ENCODE measurements at places on chromosomes 7 and 10. TPM values are rescaled to one million over a fixed set of nuclear protein-coding genes. Genes with fewer than 3 reads are reported as not detected.

DNA sequence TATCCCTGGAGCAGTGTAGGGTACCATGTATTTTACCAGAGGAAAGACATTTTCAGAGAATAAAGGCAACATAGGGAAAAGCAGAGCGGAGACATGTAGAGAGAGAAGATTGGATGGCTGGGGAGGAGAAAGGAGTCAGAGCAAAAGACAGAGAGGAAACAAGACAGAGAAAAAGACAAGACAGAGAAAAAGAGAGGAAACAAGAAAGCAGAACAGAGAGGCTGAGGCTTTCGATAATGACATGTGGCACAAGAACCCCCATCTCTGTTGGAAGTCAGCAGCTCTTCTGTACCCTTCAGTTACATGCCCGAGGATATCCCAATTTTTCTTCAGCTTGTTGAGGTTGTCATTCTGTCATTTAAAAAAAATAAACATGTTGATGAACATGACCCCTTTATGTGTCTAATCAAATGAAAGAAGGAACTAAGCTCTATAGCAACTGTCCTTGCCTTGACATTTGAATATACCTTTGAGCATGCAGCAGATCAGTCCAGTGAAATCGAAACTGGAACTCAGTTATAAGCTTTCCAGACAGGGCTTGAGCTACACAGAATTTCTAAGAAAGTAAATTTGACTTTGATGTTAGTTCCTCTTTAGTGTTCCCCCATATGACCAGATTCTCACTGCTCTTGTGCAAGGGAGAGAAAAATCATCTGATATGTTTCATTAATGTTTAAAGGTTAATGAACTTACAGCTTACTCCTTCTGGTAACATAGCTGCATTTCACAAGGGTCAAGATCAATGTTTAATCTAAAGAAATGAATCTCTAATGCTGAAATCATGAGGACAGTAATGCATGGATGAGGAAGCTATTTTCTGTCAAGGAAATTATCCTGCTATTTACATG lies 75.1 kb upstream of the SP4 start:
- H3K4me3 ChIP-seq: no peak overlapping the region
- peaks cover 12% of the 10 kb centered on the region for H3K4me1 ChIP-seq
- peak overlapping the region; percentile 60 for H3K27ac ChIP-seq
- no peaks in the 10 kb centered on the region for H3K27me3 ChIP-seq
- no peaks in the 10 kb centered on the region for H3K36me3 ChIP-seq

CDC123 gene
- total RNA-seq: 44.3 TPM

DNA sequence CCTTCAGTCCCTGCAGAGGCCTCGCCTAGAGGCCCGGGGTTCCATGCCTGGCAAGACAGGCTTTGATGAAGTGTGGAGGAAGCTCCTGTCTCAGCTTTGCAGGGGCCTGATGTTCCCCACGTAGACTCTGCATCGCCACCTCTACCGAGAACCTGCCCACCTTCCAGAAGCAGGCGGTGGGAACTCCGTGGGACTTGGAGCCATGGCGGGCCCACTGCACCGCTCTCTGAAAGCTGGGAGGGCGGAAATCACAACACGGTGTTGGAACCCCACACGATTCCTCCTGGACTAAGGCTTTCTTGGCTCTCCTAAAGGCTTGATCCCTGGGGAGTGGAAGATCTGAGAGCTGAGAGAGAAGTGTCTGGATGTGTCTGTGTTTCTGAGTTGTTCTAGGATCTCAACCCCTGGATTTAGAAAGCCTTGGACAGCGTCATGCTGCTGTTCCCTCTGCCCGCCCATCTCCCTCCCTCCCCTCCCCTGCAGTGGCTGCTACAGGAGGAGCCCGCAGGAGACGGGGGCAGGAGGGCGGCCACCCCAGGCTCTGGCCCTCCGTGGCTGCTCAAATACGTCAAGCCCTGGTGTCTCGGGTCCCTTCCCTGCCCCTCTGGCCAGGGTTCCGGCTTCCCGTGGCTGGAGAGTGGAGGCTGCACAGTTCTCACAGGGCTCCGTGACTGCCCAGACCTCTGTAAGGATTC lies 79.7 kb downstream of the VIPR2 start:
- DNase-seq: peak; percentile 48
- no peak overlapping the region for H3K27ac ChIP-seq
- no peak overlapping the region for H3K4me3 ChIP-seq
- peaks cover 11% of the 10 kb centered on the region for H3K27me3 ChIP-seq
- H3K36me3 ChIP-seq: no peaks in the 10 kb centered on the region

DNA sequence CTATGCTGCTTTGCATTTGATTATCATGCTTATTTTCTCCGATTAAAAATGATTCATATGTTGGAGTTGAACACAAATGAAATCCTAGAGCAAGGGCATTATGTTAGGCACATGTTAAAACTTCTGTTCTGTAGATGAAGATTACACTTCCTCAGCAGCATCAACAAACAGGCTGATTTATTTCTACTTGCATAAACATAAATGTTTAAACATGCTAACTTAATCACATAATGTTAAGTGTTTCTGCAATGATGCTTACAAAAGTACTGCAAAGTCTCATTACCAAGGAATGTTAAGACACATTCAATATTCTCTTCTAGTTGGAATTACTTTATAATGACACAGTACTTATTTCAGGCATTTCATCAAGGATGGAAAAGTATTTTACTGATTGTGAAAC lies 770.8 kb downstream of the ANKRD7 start:
- H3K4me1 ChIP-seq: no peaks in the 10 kb centered on the region
- no peaks in the 10 kb centered on the region for H3K27me3 ChIP-seq
- H3K36me3 ChIP-seq: no peaks in the 10 kb centered on the region
- no peak for DNase-seq
- H3K27ac ChIP-seq: no peak overlapping the region

GRCh38 chr10:59748834-59749233 lies 4.4 kb downstream of the MRLN start:
- no peaks in the 10 kb centered on the region for H3K36me3 ChIP-seq
- no peaks in the 10 kb centered on the region for H3K27me3 ChIP-seq

DNA sequence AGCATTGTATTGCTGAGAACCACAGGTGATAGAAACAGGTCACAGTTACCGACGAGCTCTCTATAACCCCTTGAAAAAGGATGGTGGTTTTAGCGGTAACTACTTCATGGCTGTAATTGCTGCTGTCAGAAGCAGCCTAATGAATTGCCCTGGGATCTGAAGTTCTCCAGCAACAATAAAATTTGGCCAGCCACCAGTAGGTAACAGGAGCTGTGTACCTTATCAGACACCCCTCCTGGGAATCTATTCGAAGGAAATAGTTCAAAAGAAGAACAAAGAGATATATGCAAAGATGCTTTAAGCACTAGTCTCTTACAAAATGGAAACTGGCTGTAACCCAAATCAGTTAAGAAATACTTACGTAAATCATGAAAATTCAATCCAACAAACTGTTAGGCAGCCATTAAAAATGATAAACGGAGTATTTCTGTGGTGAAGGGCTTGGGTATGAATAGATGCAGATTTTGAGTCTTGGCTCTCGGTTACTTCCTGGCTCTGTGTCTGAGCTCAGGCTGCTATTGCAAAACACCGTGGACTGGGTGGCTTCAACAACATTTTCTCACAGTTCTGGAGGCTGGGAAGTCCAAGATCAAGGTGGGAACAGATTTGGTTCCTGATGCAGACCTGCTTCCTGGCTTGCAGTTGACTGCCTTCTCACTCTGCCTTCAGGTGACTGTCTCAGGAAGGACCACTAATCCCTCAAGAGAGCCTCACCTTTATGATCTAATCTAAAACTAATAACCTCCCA lies 1.6 kb downstream of the MSRB2 start:
- H3K27ac ChIP-seq: peak overlapping the region; percentile 89
- H3K4me1 ChIP-seq: peaks cover 10% of the 10 kb centered on the region
- H3K27me3 ChIP-seq: no peaks in the 10 kb centered on the region
- no peaks in the 10 kb centered on the region for H3K36me3 ChIP-seq

DNA sequence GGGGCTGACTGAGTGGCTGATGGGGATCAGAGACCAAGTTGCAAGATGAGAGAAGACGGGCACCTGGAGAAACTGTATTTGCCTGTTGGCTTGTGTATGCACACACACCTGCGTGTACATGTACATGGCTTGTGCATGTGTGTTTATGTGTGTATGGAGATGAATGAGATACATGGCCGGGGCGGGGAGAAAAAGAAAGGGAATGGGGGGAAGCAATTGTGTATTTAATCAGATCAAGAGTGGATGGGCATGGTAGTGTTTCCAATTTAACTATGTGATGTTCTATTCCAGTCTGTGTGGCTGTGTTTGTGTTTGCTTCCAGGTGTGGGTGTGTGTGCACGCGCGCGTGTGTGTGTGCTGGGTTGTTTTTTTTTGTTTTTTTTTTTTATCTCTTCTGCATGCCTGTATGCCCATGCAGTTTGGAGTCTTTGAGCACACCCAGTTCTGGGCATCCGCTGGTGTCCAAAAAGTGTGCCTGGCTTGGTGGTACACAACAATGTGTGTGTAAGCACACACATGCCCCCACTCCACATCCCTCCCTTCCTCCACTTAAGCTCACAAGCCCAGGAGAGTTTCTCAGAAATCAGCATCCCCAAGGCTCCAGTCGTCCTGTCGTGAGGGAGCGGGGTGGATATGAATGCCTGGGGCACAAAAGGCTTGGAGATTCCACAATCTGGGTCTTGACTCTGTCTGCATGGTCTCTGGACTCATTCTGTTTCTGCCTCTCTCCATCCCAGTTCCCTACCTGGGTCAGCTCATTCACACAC lies 2.5 kb upstream of the VGF start:
- H3K27me3 ChIP-seq: peaks cover 95% of the 10 kb centered on the region
- H3K4me1 ChIP-seq: peaks cover 44% of the 10 kb centered on the region
- no peak overlapping the region for H3K4me3 ChIP-seq
- DNase-seq: no peak
- no peak overlapping the region for H3K27ac ChIP-seq

- H3K4me3 ChIP-seq: no peak overlapping the region
- H3K36me3 ChIP-seq: no peaks in the 10 kb centered on the region
- H3K27ac ChIP-seq: no peak overlapping the region
These were observed 116.1 kb upstream of the PARD3 start for GRCh38 chr10:34931216-34931615.

CPN1 gene
- not detected for total RNA-seq

ZNF786 gene
- 5.6 TPM for total RNA-seq

LRRC4 gene
- 6.4 TPM for total RNA-seq

DNA sequence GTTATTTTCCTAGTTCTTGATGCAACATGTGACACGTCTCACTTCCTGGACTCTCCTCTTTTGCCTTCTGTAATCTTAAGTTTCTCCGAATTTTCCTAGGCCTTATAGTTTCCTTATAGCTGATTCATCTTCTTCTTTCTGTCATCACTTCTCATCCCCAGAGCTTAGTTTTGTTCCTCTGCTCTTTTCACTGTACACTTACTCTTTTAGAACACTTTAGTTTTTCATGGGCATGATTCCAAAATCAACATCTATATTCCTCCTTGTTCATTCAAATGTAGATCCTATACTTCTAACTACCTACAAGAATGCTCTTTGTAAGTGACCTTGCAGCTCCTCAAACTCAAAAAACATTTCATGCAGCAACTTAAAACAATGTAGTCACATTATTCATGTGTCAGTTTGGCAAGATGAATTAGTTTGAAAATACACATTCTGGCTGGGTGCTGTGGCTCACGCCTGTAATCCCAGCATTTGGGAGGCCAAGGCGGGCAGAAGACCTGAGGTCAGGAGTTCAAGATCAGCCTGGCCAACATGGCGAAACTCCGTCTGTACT lies 13.1 kb upstream of the SLC26A3 start:
- DNase-seq: no peak
- H3K27ac ChIP-seq: no peak overlapping the region
- H3K36me3 ChIP-seq: no peaks in the 10 kb centered on the region
- no peaks in the 10 kb centered on the region for H3K4me1 ChIP-seq
- H3K27me3 ChIP-seq: no peaks in the 10 kb centered on the region

CPA1 gene
- not detected for total RNA-seq

GRCh38 chr10:71632896-71633600 lies 86.5 kb downstream of the C10orf105 start:
- H3K27ac ChIP-seq: no peak overlapping the region
- H3K36me3 ChIP-seq: no peaks in the 10 kb centered on the region
- no peaks in the 10 kb centered on the region for H3K4me1 ChIP-seq
- no peaks in the 10 kb centered on the region for H3K27me3 ChIP-seq
- no peak for DNase-seq

GRCh38 chr7:135650831-135651573 lies 11.3 kb upstream of the STMP1 start:
- no peak overlapping the region for H3K4me3 ChIP-seq
- no peaks in the 10 kb centered on the region for H3K27me3 ChIP-seq
- no peak for DNase-seq
- peaks cover 23% of the 10 kb centered on the region for H3K36me3 ChIP-seq

DNA sequence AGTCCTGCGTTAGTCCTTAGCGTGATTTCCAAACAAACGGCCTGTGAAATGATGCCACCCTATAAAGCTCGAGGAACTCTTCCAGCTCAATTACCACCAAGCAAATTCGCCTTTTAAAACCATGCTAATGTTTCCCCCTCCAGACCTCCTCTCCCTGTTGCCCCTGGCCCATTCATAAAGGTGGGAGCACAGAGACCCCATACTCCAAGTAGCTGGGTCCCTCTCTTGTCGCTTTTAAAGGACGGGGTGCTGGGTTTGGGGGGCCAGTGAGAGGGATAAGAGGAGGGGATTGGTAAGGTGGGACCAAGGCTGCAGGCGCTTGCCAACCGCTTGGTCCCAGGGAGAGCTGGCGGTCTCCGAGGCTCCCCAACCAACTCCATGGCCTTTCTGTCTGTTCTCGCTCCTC lies 1.2 kb downstream of the HMX2 start:
- no peak for DNase-seq
- H3K27ac ChIP-seq: no peak overlapping the region
- H3K36me3 ChIP-seq: no peaks in the 10 kb centered on the region
- H3K27me3 ChIP-seq: peaks cover 94% of the 10 kb centered on the region
- H3K4me3 ChIP-seq: peak overlapping the region; percentile 43
- peaks cover 41% of the 10 kb centered on the region for H3K4me1 ChIP-seq

DNA sequence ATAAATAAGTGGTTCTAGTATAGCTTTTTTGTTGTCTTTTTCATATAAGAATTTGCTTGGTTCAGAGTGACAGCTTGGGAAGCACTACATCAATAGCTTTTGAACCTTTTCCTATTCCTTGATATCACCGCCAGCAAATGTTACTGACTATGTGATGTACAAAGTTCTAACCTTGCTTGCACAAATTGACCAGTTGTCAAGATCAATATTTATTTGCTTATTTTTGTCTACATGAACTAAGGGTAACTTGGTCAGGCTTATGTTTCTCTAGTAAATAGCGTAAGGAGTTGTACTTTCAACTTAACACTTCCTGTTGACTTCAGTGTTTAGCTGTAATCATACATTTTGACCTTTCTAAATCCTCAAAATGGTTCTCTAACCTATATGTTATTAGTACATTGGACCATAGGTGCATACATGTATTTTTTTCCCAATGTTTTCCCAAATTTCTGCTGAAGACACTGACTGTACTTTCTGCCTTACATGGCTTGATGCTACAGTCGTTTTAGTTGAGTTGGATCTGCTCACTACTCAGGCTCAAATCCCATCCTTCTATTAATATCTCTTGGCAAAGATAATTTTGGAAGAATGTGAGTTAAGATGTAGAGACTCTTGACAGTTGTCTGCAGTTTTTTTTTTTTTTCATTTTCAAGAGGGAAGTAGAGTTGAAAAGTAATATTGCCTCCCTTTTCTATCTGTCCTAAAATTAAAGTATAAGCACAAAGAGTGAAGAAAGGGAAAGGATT lies 239.1 kb upstream of the KAT6B start:
- H3K4me1 ChIP-seq: peaks cover 30% of the 10 kb centered on the region
- no peak overlapping the region for H3K27ac ChIP-seq
- H3K36me3 ChIP-seq: no peaks in the 10 kb centered on the region

PRR15 gene
- total RNA-seq: 2.1 TPM
